ENCODE measurements at places on chromosomes 4 and X. TPM values are rescaled to one million over a fixed set of nuclear protein-coding genes. Genes with fewer than 3 reads are reported as not detected.

The ELF2 gene
- total RNA-seq = 20.4 TPM

The RBMXL3 gene
- total RNA-seq = not detected

The METAP1 gene
- total RNA-seq = 34.9 TPM

The MAGEA9B gene
- not detected for total RNA-seq

The LRIT3 gene
- not detected for total RNA-seq

The CYLC1 gene
- total RNA-seq = not detected

DNA sequence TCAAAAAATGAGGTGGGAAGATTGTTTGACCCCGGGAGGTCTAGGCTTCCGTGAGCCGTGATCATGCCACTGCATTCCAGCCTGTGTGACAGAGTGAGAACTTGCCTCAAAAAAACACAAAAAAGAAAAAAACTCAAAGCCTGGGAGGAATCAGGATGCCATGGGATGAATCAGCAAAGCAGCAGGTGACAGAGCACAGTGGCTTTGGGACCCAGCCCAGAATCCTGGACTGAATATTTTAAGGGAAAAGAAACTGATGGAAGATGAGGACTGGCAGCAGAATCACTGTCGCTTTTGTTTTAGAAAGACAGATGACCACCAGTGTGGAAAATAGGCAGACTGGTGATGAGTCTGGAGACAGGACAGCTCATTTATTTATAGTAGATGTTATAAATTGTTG lies 16.6 kb downstream of the S100G start:
- DNase-seq = peak; percentile 46

GRCh38 chr4:53527326-53527725 lies 64.0 kb downstream of the LNX1 start:
- DNase-seq = no peak

DNA sequence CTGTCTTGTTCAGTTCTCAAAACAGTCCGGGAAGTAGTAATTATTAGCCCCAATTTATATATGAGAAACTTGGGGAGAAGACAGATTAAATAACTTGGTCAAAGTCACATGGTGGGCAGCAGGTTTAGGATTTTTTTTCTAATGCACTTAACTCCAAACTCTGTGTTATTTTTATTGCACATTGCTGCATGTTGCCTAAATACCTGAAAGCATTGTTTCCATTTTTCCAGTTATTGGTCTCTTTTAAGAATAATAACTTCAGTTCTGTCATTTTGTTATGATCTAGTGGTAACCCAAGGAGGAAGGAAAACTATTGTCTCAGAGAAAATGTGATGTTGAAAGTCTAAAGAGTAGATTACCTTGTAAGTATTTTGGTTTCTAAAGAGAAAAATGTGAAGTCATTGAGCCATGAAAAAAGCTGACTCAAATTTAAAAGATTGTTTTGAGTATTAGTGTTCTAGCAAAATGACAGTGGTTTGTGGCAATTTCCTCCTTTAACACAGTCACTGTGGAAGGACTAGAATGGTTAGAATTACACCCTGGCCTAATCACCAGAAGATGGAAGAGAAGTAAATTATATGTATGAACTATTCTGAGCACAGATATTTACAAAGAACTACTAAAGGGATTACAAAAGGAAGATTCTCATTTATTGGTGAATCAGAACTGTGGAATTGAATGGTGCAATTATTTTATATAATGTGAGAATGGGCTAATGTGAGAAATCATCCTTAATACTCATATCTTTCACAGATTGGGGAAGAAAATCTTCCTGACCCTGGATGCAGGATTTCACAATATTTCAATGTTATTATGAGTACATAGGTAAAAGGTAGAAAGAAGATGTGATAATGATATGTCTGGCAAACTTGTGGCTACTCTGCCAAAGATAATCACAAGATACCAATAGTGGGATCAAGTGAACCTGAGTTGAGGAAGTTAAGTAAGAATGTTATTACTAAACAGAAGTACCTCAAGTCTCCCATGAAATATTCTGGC lies 21.7 kb upstream of the CXCL8 start:
- DNase-seq = no peak

DNA sequence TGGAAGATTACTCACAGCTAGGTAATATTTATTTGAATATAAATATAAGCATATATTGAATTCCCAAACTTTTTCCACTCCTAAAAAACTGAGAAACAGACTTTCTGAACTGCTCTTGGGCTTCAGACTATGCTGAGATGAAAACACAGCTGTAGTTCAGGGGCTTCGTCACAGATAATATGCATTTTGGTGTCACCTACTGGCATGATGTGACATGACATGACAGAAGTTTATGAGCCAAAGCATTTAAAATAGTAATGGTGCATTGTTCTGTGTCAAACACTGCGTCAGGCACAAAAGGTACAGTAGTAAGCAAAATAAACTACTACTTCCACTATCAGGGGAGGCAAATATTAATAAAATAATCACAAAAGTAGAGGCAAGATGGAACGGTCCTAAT lies 171.3 kb downstream of the BTC start:
- DNase-seq = peak; percentile 17

DNA sequence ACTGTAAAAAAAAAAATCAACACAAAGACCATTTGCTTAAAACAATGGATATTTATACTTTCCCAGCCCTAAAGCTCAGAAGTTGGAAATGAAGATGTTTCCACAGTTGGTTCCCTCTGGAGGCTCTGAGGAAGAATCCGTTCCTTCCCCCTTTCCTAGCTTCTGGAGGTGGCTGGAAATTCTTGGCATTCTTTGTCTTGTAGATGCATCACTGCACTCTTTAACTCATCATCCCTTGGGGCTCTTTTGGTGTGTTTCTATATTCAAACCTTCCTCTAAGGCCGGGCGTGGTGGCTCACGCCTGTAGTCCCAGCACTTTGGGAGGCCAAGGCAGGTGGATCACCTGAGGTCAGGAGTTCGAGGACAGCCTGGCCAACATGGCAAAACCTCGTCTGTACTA lies 78.7 kb downstream of the VCX3A start:
- DNase-seq = no peak

DNA sequence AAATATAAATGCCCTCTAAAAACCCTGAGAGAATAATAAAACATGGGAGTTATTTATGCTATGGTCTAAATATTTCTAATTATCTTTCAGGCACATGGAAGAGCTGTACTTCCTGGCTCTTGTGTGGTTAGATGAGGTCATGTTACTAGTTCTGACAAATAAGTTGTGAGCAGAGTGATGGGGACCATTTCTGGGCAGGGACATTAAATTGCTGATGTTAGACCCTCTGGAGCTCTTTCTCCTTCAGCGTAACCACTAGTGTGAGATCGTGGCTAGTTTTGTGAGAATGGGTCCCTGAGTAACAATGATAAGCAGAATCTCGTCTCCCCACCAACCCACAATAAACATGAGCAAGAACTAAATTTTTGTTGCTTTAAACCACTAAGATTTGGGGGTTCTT lies 108.0 kb downstream of the MAML3 start:
- DNase-seq = no peak
